NAMALWA (cell line): ENCODE measurements at places on chromosomes 16 and 17.

DNA sequence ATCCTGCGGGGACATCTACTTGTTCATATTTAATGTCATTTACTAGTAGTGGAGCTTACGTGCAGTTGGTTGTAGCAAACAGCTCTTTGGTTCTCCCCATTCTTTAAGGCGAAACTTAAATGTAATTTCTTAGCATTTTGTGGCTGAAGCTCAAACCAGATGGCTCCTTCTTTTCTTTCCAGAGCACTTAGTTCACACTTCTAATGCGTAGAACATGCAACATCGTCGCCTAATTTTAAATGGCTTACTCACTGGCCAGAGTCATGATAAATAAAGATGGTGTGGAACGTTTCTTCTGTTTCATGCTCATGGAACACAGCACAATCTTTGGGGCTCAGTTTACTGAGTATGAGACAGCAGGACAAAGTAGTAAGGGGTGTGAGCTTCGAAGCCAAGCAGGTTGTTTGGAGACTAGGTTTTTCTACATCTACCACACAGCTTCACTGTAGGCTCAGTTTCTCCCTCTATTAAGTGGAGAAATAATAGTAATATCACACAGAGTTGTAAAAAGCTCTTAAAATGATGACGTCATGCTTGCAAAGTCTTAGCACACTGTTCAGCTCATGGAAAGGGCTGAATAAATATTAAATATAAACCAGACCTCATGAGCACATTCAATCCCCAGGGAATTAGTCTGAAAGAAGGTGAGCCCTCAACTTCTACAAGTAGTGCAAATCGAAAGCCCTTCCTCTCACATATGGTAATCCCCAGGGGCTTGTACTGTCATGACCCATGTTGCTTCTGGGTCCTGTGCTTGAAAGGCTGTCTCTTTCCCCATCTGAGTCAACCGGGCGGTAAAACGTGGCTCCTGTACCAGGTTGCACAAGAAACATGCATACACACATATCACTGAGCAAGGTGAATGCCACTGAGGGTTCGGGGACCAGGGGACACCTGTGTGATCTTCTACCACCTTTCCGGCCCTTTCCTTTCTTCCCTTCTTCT lies 384.3 kb downstream of the CDH13 start:
- DNase-seq = no peak

GRCh38 chr17:37530420-37530819 lies 40.7 kb downstream of the DUSP14 start:
- no peak for DNase-seq

DNA sequence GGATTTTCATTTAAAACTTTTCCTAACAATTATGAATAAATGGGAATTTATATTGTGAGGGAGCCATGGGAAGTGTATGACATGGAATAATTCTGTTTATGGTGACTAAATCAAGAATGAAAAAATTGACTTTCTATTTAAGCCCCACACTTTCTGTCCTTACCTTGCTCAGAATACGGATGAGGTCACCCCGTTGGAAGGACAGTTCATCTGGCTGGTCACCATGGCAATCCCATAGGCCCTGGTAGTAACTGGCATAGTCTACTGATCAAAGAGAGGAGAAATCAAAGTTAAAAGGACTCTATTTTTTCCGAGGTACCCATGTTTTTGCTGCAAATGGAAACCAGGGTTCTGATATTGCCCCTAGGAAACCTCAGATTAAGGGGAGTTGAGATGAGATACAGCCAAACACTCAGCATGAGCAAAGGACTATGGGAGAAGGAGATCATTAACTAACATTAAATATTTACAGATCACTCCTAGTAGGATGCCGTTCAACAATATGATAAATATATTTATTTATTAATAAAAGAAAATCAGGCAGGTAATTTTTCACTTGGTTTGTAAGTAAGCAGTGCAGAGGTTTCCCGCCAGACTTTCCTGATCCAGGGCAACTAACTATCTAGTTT lies 54.9 kb downstream of the SNX11 start:
- no peak for DNase-seq

DNA sequence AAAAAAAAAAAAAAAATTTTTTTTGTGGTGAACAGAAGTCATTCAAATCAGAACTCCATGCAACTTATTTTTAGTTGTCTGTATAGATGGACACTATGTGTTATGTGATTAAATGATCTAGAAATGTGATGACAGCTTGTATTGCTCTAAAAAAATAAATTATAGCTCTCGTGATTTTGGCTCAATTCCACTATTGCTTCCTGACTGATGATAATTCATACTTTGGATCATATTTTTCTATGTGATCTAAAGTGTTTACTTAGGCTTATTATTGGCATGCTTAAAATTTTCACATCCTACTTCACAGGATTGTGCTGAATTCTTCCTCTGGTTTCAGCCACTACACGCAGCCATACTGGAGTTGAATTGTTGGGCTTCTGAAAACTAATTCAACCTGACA lies 76.8 kb downstream of the RPGRIP1L start:
- DNase-seq = no peak

DNA sequence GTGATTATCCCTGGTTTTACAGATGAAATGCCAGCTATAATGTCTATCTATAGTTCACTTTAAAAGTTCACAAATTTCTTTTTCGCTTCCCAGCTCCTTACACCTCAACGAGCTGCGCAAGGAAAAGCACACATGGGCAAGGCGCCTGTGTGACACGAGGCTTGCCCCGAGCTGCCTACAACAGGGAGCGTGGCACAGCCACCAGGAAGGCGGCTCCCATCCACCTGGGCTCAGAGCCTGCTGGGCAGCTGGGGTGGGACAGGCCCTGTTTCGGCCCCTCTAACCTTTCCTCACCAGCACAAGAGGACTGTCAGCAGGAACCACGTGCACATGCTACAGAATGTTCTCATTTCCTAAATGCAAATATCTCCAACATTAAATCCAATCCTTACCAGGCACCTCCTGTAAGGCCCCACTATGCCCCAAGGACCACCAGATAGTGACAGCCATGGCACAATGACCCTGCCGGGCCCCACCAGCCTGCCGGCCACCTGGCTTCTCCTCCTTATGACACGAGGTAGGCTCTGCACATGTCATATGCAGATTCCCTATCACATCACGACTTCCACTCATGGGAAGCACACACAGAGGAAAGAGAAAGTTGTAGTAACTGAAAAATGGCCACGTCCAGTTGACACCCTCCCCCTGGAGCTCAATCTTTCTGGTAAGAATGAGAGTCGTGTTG lies 92.1 kb downstream of the ZNF778 start:
- no peak for DNase-seq

DNA sequence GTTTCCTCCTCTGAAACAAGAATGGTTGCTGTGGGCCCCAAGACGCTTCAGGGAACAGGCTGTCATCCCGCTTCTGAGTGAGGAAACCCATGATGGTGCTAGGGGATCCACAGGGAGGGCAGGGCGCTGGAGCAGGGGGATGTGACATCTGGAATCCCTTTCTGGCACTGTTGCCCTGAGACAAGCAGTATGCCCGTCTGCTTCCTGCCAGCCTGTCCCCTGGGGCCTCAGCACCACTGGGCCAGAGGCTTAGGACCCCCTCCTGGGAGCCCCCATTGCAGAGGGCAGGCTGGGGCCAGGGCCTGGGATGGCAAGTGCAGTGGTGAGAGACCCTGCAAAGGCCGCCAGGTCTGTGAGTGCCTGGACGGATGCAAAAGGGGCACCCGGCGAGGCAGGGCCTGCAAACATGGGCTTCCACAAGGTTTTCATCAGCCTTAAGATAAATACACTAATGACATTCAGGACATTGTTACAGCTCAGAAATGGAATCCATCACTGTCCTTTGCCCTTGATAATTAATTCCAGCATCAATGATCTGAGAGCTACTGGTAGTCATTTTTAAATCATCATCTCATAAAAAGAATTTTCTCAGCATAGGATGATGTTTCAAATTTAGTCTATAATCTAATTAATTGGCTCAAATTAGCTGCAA lies 51.6 kb downstream of the PRMT7 start:
- no peak for DNase-seq

DNA sequence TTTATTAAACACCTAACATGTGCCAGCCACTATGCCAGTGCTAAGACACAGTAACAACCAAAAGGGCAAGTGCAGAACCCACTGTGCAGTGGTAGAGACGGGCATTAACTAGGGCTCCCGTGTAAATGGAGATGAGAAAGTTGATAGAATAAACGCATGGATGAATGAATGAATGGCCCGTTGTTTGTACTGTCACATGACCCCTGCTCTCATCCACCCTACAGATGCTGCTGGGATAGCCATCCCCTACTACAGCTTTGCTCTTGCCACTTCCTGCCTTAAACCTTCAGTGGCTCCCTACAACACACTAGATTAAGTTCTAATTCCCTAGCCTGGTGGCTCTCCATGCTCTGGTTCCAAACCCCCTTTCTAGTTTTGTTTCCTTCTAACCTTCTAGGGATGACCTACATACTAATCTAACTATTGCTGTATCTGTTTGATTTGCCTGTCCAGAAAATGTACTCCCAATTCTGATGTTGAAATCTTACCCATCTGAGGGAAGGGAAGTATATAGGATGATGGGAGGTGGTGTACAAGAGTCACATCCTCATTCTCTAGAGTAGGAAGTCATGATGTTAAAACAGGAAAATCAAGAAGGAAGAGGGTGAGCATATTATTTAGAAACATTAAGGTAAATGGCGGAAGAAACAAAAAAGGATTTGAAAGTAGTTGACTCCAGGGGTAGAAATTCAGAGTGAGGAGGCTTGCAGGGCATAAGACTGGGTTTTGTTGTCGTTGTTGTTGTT lies 11.4 kb upstream of the TNRC6C start:
- no peak for DNase-seq

GRCh38 chr16:51236583-51236982 lies 85.5 kb upstream of the SALL1 start:
- DNase-seq = no peak

DNA sequence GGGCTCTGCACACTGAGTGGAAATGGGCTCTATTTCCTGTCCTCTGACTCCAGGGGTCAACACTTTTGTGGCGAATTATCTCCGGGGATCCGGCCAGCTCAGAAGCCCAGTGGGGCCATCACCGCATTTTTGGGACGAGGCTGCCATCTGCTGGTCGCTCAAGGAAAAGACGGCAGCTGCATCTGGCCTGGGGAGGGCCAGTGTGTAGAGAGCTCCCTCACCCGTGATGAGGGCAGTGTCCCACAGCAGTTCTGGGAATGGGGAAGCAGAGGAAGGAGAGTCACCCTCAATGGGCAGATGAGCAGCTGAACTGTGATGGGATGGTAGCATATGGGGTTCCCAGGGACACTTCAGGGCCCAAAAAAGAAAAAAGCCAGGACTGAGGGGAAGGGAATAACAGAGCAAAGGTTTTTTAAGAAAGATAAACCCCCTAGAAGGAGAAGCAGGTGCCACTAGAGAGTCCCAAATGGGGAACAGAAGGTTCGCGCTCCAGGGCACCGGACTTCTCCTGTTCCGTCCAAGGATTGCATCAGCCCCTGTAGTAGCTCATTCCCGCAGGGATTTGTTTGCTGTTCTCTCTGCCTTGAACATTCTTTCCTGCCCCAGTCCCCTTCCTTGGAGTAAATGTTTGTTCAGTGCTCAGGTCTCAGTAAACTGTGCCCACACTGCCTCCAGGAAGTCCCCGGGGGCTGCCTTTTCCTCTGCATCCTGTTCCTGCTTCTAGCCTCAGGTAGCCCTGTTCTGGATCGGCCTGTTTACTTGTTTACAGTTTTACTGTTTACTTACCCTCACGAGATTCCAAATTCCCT lies 9.3 kb upstream of the ABCC12 start:
- peak; percentile 75 for DNase-seq

DNA sequence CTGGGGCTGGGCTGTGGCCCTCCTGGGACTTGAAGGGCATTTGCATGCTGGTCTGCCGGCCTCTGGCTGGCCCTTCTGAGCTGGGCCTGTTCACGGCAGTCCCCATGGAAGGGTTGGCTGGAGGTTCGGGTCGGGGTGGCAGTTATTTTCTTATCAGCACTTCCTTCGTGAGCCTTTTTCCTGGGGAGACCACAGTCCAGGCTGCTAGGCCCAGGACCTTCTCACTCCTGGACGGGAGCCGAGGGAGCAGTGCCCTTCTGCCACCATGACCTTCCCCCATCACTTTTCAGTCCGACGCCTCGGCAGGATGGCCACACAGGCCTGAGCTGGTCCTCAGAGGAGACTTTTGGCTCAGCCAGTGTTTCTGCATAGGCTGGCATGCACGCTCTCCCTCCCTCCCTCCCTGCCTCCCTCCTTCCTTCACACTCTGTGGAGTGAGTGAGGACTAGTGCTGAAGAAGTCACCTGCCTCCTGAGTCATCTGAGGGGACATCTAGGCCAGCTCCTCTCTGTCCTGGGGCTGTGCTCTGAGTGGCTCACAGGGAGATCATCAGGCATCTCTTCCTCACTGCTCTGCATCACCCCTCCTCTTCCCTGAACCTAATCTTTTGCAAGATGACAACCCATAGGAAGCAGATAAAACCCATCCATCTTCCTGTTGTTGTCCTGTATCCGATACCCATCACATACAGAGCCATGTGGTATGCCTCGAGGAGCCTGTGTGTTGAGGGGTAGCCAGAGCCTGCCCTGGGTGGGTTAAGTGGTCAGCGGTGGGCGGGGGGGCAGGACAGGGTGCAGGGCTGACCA lies 109.7 kb downstream of the RAP1GAP2 start:
- DNase-seq = no peak

GRCh38 chr16:78292844-78293380 lies 193.5 kb downstream of the WWOX start:
- no peak for DNase-seq

- DNase-seq = no peak
Observed at GRCh38 chr17:55612691-55613141, 101.5 kb upstream of the SMIM36 start.

DNA sequence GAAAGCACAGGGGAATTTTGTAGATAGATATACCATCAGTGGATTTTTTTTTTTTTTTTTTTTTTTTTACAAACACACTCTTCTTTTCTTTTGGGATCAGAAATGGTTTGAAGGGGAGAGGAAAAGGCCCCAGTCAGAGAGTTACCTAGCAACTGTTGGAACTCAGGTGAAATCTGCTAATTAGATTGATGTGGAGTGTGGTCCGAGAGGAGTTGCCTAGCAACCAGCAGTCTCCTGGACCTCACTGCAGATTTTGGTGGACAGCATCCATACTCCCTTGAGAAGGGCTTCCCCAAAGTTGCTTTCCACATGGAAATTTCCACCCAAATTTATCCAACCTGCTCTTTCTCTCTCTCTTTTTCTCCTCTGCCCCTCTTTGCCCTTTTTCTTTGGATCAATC lies 165.4 kb downstream of the UTP18 start:
- no peak for DNase-seq

DNA sequence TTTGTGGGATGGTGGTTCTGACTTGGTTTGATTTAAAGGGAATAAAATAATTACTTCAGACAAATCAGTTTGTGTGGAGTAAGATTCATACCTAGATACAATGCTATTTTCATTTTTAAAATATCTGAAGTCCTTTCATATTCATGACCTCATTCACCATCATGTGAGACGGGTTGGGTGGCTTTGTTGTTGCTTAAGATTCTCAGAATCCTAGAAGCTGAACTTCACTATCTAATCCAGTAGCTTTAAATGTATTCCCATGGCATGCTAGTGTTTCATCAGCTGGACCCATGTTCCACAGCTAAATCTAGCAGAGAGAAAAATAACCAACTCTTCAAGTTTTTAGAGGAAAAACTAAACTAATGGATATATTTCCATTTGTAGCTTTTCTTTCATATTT lies 2.7 kb upstream of the AMFR start:
- DNase-seq = no peak
